ENCODE measurements at places on chromosomes 13 and 19.

GRCh38 chr19:10966809-10967208, 6.0 kb downstream of the SMARCA4 start:
- DNase-seq: no peak

DNA sequence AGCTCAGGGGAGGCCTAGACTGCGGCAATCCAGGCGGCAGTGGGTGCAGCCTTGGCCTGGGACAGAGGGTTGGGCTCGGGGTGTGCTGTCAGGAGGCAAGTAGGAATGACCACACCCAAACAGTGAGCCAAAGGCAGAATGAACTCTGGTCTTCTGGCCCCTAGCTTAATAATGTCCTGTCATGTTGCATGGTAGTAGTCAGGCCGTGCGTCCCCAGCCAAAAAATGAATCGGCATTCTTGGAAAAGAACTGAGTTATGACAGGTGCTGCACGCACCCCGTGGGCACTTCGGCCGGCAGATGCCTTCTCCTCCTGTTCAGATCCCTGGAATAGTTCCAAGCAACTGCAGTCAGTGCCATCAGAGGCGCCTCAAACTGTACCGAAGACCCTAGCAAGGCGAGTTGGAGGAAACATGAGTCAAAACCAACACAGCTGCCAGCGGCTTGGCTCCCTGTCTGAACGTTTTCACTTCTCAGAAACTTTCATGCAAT, 55.9 kb downstream of the ATP7B start:
- no peak for DNase-seq

- DNase-seq: no peak
Measured at GRCh38 chr13:112159575-112160547, 92.9 kb downstream of the SOX1 start.

DNA sequence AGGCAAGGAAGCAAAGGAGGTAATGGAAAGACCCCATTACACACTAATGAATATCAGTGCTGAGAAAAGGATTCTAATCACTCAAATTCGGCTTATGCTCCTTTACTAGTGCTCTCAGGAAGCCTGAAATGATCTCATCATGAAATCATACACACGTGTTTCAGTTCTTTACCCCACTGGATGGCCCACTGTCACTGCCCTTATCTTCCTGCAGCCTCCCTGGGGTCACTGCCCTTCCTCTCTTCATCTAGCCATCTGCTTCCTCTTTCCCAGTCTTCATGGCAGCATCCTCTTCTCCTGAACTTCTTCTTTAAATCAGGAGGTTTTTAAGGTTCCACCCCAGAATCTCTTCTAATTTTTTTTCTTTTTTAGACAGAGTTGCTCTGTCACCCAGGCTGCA, 27.9 kb upstream of the EEF1AKMT1 start:
- DNase-seq: no peak

- DNase-seq: no peak
Measured at GRCh38 chr13:44155422-44156293, 218.0 kb upstream of the SERP2 start.

DNA sequence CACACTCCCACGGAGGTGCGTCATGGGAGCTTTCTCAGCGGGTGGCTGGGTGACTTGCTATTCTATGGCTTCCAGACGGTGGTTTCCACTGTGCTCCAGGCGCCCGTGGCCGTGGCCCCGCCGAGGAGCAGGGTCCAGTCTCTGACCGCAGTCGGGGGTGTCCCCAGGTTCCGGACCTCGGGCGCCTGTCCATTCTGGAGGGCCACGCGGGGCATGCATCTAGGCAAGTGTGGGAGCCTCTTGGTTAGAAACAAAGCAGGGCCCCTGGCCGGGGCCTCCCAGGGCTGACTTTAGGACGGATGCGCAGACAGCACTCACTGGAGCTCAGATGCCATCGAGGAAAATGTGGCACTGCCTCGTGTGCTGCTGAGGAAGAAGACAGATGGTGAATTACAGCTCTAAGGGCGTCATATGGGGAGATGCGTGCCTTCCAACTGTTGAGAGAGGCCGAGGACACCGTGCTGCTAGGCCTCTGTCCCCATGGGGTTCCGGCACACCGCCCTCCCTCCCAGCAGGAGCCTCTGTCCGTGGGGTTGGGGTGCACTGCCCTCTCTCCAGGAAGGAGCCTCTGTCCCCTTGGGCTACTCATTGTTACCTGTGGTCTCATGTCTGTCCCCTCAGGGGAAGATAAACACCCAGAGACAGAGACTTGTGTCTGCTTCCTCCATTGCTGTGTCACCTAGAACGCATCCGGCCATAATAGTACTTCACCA, 38.1 kb downstream of the TMEM255B start:
- no peak for DNase-seq

DNA sequence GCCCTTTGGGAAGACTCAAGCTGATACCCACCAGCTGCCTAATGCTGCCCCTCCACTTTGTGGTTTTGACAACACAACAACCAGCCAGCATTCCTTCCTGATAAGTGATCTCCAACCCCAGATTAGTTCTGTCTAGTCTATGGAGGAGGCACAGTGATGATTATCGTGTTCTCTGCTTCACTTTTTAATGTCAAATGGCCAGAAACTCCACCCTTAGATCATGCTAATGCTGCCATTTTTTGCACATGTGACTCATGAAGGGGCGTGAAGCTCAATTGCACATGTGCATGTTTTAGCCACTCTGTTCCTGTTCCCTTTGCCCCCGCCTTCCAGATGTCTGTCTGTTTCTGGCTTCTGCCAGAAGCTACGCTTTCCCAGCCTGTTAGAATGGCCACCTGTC, 199.8 kb downstream of the COG6 start:
- no peak for DNase-seq

DNA sequence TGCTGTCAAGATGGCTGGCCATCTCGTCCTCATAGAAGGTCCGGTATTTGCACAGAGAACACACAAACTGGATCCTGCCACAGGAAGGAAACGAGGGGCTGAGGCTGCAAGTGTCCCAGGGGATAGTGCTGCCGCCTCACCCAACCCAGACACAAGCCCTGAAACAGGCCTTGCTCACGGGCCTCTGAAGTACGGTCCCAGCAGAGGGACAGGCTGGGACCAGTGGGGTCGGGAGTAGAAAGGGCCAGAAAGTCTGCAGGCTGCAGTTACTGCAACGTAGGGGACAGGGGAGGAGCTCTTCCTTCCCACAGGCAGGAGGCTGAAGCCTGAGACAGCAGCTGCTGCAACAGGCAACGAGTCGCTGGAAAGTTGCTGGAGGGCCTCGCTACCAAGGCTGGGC, 18.2 kb upstream of the AKAP8 start:
- DNase-seq: no peak

- no peak for DNase-seq
Measured at GRCh38 chr13:103068836-103069235, 2.6 kb upstream of the SLC10A2 start.
